Suppressor macrophage (primary cell): ENCODE measurements at places on chromosomes 7 and 10.

- DNase-seq = no peak
Measured at GRCh38 chr10:124377101-124377500, 41.6 kb downstream of the OAT start.

DNA sequence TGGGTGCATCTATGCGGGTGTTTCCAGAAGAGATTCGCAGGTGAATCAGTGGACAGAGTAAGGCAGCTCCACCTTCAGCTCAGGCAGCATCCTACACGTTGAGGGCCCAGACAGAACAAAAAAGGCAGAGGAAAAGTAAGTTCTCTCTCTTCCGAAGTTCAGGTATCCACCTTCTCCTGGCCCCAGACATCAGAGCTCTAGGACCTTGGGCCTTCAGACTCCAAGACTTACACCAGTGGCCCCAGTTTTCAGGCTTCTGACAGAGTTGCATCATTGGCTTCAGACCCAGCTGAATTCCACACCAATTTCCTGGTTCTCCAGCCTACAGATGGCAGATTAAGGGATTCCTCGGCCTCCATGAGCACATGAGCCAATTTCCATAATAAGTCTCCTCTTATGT is 102.2 kb upstream of the GPR26 start:
- DNase-seq = no peak

DNA sequence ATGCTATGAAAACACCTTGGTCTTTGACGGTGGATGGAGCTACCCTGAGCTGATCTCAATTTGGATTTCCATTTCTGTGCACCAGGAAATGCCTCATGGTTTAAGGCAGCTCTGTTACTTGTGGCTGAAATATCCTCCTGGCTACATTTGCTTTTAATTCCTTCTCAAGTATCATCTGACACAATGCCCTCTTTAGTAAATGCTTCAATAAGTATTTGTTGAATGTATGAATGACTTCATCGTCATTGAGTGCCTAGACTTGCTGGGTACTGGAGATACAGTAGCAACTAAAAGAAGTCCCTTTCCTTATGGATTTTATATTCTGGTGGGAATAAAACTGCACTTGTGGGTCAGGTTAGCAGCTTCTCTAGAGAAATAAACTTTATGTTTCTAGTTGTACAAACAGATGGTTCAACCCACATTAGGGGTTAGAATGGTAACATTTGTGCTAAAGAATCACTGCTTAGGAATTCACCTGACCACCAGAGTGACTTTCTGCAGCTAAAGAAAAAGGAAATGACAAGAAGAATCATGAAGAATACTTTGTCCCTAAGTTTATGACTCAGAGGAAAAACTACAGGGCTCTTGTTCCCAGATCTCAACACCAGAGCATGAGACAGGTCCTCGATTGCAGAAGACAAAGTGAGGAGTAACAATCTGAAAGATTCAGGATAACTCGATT is 21.8 kb upstream of the SMNDC1 start:
- no peak for DNase-seq

DNA sequence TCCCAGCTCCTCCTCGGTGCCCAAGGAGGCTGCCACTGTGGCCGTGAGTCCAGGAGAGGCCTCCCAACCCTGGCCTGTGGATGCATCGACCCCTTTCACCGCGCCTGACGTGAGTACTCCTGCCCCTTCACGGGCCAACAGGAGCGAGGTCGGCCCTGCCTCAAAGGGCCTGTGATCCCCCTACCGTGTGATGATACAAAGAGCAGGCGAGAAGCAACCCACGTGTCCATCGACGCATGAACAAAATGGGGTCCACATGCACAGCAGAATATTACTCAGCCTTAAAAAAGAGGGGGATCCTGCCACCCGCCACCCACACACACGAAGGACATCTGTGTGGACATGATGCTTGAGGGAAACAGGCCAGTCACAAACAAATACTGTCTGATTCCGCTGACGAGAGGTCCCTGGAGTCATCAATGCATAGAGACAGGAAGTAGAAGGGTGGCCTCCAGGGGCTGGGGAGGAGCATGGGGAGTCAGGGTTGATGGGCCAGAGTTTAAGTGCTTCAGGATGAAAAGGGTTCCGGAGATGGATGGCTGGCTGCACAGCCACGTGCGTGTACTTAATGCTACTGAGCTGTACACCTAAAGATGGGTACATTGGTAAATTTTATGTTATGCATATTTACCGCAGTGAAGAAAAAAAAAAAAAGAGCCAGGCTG is 151.9 kb downstream of the PRKAG2 start:
- DNase-seq = no peak

- no peak for DNase-seq
Measured at GRCh38 chr7:40641701-40642100, 506.9 kb downstream of the SUGCT start.

- no peak for DNase-seq
Measured at GRCh38 chr10:75899816-75900390, 468.5 kb downstream of the LRMDA start.

DNA sequence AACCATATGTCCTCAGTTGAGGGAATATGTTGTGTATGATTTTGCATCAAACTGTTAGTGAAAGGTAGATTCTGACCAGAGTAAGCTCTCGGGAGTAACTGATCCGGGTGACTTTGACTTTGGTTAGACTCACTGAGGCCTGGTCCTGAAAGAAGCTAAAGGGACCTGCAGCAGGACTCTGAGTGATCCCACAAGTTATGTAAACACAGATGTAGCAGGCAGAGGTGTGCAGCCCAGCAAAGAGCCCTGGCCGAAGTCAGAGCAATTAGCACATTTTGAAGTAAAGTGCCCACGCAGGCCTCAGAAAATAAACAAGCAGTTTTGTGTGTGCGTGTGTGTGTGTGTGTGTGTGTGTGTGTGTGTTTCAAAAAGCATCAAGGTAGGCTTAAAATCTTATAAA is 245.6 kb upstream of the FERD3L start:
- DNase-seq = no peak

DNA sequence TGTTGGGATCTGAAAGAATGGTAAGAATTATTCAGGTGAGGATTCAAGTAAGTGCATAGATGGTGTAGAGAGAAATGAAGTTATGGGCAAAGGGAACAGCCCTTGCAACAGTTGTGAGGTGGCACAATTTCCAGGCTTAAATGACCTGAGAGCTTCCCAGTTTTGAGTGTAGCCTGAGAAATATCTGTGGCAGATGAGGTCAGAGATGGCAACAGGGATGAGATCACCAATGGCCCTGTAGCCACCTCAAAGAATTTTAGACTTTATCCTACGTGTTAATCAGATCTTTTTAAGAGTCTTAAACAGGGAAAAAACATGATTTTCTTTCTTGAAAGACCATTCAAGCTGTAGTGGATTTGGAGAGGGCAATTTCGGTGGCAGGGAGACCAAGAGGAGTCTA is 1.9 kb upstream of the NRF1 start:
- DNase-seq = peak; percentile 71

GRCh38 chr10:102241444-102242117 is at the start of gene PITX3:
PITX3 (minus strand) TSS chr10:102241512; CDS start chr10:102232080, 9,432 bp downstream.
- DNase-seq = peak; percentile 95

GRCh38 chr10:113716109-113716910 is 35.2 kb upstream of the PLEKHS1 start:
- DNase-seq = no peak

GRCh38 chr7:69334701-69335100 is 263.6 kb upstream of the AUTS2 start:
- no peak for DNase-seq

DNA sequence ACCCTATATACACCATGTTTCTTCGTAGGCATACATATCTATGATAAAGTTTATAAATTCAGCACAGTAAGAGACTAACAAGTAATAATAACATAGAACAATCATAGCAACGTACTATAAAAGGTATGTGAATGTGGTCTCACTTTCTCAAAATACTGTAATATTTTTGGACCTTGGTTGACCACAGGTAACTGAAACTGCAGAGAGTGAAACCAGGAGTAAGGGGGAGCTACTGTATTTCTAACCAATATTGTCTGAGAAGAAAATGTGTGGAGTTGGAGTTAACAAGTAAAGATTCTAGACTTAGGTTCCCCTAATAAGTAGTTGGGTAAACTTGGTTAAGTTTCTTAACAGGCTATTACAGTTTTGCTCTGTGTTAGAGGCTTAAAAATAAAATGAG is 72.1 kb downstream of the GNAI1 start:
- DNase-seq = no peak

DNA sequence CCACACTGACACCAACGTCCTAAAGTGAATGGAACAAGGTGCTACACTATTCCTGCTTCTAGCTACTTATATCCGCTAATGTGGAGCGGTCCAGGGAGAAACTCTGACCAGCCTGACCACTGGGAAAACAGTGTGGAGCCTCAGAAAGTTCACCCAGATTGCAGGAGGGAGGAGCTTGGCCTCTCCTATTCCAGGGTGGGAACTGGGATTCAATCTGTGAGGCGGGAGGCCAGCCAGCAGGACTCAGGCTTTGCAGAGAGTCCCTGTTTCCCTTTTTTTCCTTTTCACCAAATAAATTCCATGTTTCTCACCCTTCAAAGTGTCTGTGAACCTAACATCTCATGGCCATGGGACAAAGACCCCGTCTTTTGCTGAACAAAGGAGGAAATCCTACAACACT is 86.4 kb upstream of the SEMA3C start:
- DNase-seq = no peak

DNA sequence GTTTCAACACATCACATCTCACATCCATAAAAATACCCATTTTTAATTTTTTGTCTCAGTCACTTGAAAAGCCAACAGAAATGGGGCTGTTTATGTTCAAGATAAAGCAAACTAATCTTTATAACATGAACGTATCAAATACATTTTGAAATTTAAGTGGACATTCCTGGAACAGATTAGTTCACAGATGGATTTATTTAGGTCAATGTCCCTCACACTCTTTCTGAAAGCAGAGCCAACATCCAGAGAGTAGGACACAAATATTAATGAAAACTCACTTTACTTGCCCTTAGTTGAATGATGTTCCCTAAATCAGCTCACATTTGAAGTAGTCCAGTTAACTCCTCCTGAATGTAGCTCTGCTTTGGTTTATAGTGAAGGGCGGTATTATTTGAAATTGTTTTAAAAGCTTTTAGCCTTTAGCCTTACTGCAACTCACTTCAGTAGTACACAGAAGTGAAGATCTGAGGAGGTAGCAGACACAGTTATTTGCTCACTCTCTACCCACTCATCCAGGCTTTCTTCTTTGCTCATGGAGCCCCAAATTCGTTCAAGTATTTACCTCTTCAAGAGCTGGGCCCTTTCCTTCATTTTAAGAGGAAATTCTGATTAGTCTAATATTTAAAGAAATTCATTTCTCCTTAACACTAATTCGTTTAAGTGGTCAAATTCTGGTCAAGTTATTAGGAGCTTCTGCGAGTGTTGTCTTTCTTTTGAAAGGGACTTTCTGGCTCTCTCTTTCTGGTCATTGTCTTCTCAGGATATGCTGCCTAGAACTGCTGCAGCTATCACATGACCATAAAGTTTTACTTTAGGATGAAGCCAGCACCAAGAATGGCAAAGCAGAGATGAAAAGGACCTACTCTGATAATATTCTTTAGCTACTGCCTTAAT is 180.6 kb upstream of the AGR3 start:
- DNase-seq = no peak

- DNase-seq = no peak
Measured at GRCh38 chr7:91527460-91527859, 263.2 kb downstream of the FZD1 start.

GRCh38 chr7:97107192-97107800 is 10.2 kb upstream of the SDHAF3 start:
- DNase-seq = peak; percentile 30

GRCh38 chr10:102460836-102461186 is 9.5 kb upstream of the C10orf95 start:
- DNase-seq = no peak

DNA sequence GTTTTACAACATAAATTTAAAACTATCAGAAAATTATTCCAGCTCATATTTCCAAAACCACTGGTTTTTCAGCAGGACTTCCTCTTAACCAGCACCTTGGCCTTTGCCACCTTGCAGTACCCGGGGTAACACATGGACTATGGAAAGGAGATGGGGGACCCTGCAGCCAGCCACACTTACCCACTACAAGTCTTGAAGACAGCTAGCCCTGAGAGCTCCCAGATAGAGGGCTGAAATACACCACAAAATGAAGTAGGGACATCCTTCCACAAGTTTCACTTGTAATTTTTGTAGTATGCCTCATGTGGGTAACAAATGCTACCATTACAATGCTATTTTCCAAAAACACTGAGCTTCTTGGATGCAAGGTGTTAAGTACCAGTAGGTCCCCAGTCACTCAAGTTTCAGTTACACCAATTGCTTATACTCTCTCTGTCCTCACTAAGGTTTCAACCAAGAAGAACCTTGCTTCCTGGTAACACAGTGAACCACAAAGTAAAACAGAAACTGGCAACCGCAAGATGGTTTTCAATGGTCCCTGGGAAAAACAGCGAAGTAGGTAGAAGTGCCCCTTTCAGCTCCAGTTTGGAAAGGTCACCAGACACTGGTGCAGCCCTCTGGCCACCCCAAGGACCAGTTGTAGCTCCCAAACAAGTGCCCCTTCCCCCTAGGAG is 110.9 kb downstream of the SGMS1 start:
- no peak for DNase-seq

- DNase-seq = no peak
Measured at GRCh38 chr10:102677331-102678067, 33.2 kb downstream of the TRIM8 start.

GRCh38 chr10:58593008-58593407 is 80.3 kb downstream of the BICC1 start:
- peak; percentile 44 for DNase-seq

DNA sequence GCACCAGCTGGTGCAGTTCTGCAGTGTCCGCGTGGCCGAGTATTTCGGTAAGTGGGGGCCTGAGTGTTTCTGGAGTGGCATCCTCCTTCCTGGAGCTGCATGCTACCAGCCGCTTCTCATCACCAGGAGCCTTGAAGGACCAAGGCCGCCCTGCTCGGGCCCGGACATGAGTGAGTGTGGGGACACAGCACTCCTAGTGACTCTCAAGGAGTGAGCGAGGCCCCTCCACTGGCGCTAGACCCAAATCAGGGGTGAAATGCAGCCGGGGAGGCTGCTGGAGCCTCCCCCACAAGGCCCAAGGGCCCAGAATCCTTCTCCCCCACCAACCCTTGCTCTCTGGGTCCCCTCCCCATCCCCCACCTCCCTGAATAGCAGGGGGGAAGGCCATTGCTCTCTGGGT is 48.0 kb downstream of the CAMK2B start:
- no peak for DNase-seq

DNA sequence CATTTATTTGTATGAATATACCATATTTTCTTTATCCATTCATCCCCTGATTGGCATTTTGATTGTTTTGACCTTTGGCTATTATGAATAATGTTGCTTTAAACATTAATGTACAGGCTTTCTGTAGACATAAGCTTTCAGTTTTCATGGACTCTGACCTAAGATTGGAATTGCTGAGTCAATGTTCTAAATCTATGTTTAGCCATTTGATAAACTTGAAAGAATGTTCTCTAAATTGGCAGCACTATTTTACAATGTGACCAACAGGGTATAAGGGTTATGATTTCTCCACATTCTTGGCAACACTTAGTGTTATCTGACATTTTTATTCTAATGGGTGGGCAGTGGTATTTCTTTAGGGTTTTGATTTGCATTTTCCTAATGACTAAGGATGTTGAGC is 229.7 kb upstream of the ETV1 start:
- DNase-seq = no peak

GRCh38 chr7:37365405-37365804 is 83.3 kb downstream of the ELMO1 start:
- DNase-seq = no peak
